Adrenal gland (tissue), 19 donors: ENCODE measurements at places on chromosomes 1 and 21. TPM values are rescaled to one million over a fixed set of nuclear protein-coding genes. Genes with fewer than 3 reads are reported as not detected.
A peak's percentile ranks its signal among the peaks of the same experiment; 100 is the strongest.

DNA sequence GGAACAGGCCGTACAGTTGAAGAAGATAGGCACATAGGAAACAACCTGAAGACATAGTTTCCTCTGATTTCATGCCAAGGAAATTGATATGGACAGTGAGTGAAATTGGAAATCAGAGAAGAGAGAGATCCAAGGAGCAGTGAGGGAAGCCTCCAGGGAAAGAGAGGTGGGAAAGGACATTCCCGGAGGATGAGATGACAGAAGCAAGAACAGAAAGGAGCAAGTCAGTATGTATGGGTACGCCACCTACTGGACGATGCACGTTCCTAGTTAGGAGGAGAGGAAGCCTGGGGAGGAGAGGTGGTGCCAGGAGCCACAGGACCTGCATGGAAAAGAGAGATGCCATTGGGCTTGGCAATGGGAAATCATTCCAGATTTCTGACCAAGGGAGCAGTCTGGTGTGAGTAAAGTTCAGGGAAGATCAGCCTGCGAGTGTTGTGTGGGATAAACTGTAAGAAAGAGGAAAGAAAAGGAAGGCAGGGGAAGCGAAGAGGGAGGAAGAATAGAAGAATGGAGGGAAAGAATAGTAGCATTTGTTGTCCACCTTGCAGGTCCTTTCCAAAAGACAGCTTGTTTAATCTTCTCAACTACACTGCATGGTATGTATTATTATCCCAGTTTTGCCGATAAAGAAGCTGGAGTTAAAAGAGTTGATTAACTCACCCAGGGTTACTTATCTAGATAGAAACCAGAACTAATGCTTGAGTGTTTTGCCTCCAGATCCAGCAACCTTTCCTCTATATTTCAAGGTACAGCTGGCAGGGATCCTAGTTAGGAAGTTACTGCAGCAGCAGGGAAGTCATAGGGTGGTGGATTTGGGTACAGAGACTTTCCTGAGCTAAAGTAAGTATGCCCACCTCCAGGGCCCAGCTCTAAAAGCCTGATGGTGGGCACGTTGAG is 27.4 kb downstream of the C1orf116 start:
- DNase-seq = peak; percentile 78

DNA sequence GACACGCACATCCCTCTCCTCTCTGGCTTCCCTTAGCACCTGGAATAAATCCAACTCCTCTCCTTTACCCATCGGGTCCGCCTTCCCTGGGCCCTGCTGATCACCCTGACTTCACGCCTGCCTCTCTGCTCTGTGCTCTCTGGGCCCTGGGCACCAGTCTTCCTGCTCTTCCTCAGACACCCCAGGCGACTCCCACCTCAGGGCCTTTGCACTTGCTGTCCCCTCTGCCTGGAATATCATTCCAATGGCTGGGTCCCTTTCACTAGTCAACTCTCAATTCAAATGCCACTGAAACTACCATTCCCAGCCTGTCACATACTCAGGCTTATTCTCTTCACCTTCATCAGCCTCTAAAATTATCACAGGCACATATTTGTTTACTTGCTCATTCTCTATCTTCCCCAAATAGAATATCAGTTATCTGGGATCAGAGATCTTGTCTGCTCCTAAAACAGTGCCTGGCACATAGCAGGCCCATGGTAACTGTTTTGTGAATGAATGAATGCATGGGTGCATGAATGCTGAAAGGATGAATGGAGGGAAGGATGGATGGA is 27.2 kb upstream of the SELENON start:
- DNase-seq = no peak

GRCh38 chr1:94081566-94082344 is 39.2 kb downstream of the ABCA4 start:
- peak; percentile 57 for DNase-seq

GRCh38 chr1:223702735-223703667 is 9.3 kb upstream of the CAPN2 start:
- no peak for DNase-seq

GRCh38 chr1:118716775-118717174 is 271.4 kb downstream of the TBX15 start:
- no peak for DNase-seq

GRCh38 chr1:183077097-183077496 is 53.9 kb downstream of the LAMC1 start:
- no peak for DNase-seq

DNA sequence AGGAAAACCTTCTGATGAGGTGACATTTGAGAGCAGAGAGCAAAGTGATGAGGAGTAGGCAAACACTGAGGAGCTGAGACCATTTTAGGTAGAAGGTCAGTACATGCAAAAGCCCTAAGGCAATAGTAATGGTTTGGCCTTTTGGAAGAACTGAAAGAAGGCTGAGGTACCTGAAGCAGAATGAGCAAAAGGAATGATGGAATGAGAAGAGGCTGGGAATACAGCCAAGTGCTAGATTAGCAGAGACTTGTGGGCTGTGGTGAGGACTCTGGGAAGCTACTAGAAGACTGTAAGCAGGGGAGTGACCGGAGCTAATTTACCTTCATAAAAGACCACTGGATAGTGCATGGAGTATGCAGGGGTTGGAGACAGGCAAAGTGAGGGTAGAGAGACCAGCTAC is 77.9 kb downstream of the GFI1 start:
- no peak for DNase-seq

GRCh38 chr1:67987046-67987799 is 63.2 kb downstream of the DIRAS3 start:
- peak; percentile 43 for DNase-seq

DNA sequence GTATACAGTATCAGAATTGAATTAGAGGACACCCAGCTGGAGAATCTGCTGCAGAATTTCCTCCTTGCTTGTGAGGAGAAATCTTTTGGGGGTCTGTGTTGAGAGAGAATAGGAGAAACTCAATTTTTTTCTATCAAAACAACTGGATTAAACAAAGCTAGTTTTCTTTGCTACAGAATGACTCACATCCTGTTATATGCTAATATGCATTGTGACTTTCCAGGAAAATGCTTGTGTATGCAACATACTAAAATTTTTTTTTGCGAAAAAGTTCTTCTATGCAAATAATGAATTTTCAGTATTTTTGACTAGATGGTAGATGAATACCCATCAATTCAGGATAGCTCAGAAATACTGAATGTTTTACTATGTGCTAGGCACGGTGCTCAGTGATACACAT is 2.2 kb downstream of the VAMP4 start:
- no peak for DNase-seq

DNA sequence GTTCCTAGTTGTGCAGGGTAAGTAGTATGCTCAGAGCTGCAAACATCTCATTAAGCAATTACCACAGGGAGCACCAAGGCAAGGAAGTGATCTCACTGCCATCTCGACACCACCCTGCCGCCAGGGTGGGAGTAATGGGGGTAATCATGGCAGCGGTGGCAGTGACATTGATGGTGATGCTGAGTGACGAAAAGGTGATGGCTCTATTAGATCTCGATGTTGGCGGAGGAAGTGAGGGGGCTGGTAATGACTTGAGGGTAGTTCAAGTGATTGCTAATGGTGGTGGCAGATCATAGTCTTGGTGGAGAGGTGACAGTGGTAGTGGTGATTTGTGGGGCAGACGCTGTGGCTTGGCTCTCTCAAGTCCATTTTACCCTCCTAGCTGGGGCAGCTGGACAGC is 25.4 kb upstream of the TENT5B start:
- DNase-seq = no peak

DNA sequence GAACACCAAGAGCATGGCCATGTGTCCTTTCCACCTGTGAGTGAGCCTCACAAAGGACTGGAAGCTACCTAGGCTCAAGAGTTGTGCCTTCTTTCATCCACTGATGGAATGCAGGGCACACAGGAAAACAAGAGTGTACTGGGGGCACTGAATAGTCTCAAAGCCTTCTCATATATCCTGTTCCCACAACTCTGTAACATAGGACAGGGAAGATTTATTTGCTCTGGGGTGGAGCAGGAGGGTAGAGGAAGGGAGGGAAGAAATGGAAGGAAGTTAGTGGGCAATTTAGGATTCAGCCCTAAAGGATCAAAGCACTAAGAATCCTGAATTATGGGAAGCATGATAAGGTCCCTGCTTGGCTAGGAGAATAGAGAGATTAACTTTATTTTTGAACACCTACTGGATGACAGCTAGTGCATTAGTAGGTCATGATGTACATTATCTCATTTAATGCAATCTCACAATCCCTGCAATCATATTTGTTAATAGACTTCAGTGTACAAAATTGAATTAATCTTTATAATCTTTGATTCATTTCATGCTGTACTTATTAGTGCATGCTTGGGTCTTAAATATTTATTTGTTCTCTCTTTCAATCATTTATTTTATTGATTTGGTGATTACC is 27.0 kb upstream of the RGS16 start:
- DNase-seq = no peak

The BRINP3 gene
- not detected for total RNA-seq

The CEPT1 gene
- 45.6 TPM for total RNA-seq
